ENCODE measurements at places on chromosomes 6 and 20. TPM values are rescaled to one million over a fixed set of nuclear protein-coding genes. Genes with fewer than 3 reads are reported as not detected.

NHLRC1 gene
- 1.2 TPM for total RNA-seq

CALHM4 gene
- 0.79 TPM for total RNA-seq

TFAP2D gene
- total RNA-seq, result not detected

EFCAB8 gene
- not detected for total RNA-seq

HEY2 gene
- 2.3 TPM for total RNA-seq

LST1 gene
- total RNA-seq, result 7.6 TPM

BTNL2 gene
- not detected for total RNA-seq

CYB5R4 gene
- 4.1 TPM for total RNA-seq

RSPH3 gene
- 5.1 TPM for total RNA-seq

GPLD1 gene
- total RNA-seq, result 10.2 TPM

VSX1 gene
- 0.10 TPM for total RNA-seq

VSTM2L gene
- total RNA-seq, result 4.1 TPM

NRN1 gene
- 19.7 TPM for total RNA-seq

CDC40 gene
- 18.1 TPM for total RNA-seq

FOXQ1 gene
- total RNA-seq, result 2.2 TPM

SCAF8 gene
- 46.2 TPM for total RNA-seq

C20orf96 gene
- total RNA-seq, result 4.6 TPM

SYNDIG1 gene
- total RNA-seq, result 2.6 TPM

PIGT gene
- total RNA-seq, result 20.9 TPM

CENPQ gene
- 8.0 TPM for total RNA-seq

PHACTR1 gene
- total RNA-seq, result 12.7 TPM

DDX43 gene
- 0.30 TPM for total RNA-seq

FAM83C gene
- 7.7 TPM for total RNA-seq

C20orf144 gene
- total RNA-seq, result not detected

C20orf204 gene
- 0.39 TPM for total RNA-seq

GRM1 gene
- 0.10 TPM for total RNA-seq

FAM162B gene
- total RNA-seq, result 5.1 TPM

LTV1 gene
- total RNA-seq, result 26.5 TPM

VGLL2 gene
- total RNA-seq, result 2.8 TPM

TBPL1 gene
- 22.0 TPM for total RNA-seq
